ENCODE measurements at places on chromosomes 5 and 9.
A peak's percentile ranks its signal among the peaks of the same experiment; 100 is the strongest.

GRCh38 chr9:97895695-97896332 lies 26.5 kb downstream of the TRMO start:
- DNase-seq = peak; percentile 47

- no peak for DNase-seq
These were observed 6.7 kb downstream of the TMEM8B start for GRCh38 chr9:35835766-35836165.

DNA sequence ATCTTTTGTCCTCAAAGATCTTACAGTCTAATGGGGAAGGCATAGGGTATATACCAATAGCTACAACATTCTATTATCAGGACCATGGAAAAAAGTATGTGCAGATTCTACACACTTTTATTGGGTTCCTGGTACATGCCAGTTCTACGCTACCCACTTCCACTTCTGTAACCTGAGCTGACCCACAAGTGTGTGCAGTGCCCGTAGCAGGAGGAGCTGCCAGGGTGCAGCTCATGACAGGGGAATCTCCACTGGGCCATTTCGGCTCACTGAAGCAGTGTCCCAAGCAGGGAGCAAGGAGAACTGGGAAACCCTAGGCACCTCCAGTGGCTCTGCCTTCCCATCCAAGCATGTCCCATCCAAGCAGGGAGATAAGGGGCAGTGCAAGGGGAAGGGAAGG lies 60.4 kb downstream of the FOXI1 start:
- DNase-seq = no peak

DNA sequence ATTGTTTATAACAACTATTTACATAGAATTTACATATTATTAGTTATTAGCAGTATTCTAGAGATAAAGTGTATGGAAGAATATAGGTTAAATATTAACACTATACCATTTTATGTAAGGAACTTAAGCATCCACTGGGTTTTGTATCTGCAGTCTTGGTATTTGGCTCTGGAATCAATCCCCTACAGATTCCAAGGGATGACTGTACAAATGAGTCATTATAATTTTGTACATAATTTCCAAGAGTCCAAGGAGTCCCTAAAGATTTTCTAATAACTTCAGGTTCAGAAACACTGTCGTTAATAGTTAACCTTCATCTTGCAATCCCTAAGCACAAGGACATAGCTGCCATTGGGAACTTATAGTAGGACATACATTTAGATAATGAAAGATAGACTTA lies 254.8 kb upstream of the PDE4D start:
- no peak for DNase-seq

DNA sequence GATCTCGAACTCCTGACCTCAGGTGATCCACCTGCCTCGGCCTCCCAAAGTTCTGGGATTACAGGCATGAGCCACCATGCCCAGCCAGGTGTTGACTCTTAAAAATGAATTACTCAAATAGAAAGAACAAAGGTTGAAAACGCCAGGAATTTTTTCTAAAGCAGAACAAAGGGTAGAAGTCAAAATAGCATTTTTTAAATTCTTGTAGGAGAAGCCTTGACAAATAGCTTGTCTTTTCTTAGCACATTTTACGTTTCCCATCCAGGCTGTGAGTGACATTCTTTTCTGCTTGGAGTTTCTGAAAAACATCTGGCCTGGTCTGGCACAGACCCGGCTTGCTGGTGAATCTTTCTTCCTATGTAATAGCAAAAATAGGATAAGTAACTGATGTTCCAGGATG lies 169.4 kb upstream of the ZNF462 start:
- no peak for DNase-seq

DNA sequence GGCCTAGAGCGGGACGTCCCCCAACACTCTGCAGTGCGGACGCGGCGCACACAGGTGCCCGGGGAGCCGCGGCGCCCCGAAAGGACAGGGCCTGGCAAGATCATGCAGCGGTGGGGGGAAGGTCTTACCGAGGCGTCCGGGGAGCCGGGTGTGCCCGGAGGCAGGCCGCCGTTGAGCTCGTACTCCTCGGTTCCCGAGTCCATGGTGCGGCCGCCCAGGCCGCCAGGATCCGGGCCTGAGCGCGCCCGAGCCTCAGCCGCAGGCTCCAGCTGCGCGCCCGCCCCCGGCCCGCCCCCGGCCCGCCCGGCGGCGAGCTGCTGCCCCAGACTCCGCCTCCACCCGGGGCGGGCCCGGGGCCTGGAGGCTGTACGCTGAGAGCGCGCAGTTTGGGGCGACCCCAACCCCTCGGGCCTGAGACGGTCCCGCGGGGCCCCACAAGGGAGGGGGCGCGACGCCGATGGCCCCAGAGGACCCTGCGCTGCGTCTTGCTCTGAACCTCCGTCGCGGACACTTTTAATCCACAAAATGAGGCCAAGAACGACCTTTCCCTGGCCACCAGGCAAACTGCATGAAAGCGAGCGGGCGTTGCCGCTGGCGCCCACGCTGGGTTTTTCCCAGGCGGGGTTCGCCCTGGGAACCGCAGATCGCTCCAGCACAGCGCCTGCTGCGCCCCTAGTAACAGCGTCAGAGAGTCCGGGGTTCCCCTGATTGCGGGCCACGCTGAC lies at the start of gene NINJ1:
NINJ1 (minus strand) TSS at position 237 of the 725 bp plus-strand sequence; CDS start at position 203, 34 bp downstream.
- DNase-seq = peak; percentile 85

GRCh38 chr9:132372177-132373095 lies 17.6 kb upstream of the SETX start:
- peak; percentile 69 for DNase-seq

DNA sequence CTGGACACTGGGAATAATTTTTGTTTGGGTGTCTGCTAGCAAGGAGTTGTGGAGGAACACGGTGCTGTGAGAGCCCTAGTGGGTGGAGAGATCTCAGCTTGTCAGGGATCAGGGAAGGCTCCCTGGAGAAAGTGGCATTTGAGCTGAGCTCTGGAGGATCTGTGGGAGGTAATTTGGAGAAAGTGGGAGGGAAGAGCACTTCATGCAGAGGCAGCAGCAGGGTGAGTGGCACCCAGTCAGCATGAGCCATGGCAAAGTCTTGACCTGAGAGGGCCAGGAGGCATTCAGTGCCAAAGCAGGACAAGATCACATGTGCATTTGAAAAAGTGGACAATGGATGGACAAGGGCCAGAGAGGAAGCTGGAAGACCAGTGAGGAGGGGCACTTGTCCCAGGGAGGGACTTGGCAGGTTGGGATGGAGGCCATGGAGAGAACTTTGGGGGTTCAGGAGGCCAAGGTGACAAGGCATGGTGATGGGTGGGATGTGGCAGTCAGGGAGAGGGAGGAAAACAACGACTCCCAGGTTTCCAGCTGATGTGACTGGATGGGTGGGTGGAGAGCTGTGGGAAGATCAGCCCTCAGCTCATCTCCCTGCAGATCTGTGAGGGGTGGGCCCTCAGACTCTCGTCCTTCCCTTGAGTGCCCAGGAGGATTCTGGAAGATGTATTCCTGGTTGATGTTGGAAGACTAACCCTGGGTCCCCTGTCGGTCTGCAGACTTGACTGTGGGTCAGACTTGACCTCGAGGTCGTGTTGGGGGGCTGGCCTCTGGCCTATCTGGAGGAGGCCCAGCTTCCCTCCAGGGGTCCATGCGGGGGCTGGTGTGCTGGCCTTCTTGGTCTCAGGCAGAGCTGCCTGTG lies 68.9 kb upstream of the PITX1 start:
- DNase-seq = no peak

- DNase-seq = no peak
These were observed 481.3 kb downstream of the CCDC171 start for GRCh38 chr9:16033921-16034691.

GRCh38 chr5:61333954-61334867 lies 2.2 kb downstream of the ZSWIM6 start:
- DNase-seq = no peak

DNA sequence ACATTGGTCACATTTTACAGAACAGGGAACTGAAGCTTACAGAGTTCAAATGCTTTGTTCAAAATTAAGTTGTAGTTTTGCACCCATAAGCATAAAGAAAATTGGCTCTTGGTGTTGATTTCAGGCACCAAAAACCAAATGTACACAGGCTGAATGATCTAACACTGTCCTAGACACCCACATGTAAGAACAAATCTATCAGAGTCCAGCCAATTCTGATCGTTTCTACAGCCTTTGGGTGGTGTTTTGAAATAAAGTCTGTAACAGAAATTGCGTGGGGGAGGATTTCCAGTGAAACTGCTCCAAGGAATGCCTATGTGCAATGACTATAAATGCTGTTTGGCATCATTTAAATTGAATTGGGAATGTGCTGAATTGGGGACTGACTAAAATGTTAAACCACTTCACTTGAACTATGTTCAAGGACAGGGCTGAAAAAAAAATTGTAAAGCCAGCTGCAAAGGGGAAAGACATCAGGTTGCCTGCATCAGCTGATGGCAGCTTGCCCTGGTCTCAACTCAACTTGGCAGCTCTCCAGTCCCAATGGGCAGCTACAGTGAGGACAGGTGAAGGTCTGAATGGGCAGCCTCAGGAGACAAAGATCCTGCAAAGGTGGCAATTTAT lies 92.2 kb upstream of the TRPC7 start:
- DNase-seq = no peak

DNA sequence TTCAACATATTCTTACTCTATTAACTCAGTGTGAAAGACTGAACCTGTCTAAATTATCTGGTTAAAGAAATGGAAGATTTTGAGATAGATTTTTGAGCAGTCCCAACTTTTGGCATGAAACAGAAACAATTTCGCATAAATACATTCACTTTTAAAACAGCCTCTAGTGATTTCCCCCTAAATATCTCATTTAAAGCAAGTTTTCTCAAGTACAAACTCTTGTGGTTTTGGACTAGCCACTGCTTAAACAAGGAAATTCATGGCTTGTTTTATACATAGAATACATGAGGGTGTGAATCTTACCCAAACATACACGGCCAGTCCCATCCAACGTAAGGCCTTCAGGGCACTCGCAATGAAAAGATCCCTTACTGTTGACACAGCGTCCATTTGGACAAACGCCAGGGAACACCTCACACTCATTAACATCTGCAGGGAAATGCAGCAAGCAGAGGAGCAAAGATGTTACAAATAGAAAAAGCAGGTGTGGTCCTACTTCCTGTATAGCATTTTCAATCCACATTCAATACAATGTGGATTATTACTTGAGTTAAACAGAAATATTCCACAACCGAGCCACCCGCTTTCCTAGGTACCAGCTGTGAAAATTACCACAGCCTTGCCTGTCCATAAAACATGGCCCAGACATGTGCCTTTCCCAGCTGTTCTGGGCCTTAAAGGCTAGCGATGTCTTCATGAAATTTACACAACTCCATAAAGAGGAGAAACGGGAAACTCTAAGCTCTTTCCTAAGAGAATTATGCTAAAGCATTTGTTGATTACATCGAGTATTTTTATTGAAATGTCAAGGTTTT lies 188.8 kb downstream of the FBN2 start:
- peak; percentile 85 for DNase-seq

DNA sequence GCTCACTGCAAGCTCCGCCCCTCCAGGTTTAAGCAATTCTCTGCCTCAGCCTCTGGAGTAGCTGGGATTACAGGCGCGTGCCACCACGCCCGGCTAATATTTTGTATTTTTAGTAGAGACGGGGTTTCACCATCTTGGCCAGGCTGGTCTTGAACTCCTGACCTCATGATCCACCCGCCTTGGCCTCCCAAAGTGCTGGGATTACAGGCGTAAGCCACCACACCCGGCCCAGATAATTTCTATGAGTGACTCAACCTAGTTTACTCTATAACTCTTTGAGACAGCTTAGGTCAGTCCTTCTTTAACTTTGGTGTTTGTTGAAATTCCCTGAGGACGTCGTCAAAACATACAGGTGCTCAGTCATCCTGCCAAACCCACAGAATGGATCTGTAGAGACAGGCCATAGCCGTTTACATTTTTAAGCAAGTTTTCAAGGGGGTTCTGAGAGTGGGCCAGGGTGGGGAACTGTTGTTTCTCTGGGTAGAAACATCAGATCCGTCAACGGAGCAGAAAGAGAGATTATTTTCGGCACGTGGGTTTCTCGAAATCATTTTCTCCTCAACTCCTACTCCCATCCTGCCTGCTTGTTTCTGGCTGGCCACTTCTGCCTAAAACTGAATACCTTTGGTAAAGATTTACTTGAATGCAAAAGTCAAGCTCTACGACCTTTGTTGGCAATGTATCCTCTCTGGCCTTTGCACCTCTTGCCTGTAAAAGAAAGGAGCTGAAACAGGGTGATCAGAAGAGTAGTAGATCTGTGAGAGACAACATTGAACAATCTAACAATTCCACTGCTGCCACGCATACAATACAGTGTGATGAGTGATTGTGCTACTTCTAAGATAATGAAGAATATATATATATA lies 6.0 kb upstream of the BOD1 start:
- no peak for DNase-seq

- no peak for DNase-seq
These were observed 14.2 kb downstream of the GADD45G start for GRCh38 chr9:89619019-89619418.

- no peak for DNase-seq
These were observed 5.8 kb downstream of the ADAMTS19 start for GRCh38 chr5:129465776-129466344.

- DNase-seq = peak; percentile 94
These were observed 29.2 kb upstream of the TGFBI start for GRCh38 chr5:135999406-136000139.

- peak; percentile 13 for DNase-seq
These were observed 24.0 kb downstream of the HNRNPK start for GRCh38 chr9:83956086-83956435.

GRCh38 chr5:142106061-142106460 lies 2.5 kb upstream of the NDFIP1 start:
- no peak for DNase-seq

- DNase-seq = no peak
These were observed 49.8 kb downstream of the PRRT1B start for GRCh38 chr9:131594906-131595665.

- peak; percentile 74 for DNase-seq
These were observed 481.7 kb upstream of the PAPPA start for GRCh38 chr9:115671963-115672305.

DNA sequence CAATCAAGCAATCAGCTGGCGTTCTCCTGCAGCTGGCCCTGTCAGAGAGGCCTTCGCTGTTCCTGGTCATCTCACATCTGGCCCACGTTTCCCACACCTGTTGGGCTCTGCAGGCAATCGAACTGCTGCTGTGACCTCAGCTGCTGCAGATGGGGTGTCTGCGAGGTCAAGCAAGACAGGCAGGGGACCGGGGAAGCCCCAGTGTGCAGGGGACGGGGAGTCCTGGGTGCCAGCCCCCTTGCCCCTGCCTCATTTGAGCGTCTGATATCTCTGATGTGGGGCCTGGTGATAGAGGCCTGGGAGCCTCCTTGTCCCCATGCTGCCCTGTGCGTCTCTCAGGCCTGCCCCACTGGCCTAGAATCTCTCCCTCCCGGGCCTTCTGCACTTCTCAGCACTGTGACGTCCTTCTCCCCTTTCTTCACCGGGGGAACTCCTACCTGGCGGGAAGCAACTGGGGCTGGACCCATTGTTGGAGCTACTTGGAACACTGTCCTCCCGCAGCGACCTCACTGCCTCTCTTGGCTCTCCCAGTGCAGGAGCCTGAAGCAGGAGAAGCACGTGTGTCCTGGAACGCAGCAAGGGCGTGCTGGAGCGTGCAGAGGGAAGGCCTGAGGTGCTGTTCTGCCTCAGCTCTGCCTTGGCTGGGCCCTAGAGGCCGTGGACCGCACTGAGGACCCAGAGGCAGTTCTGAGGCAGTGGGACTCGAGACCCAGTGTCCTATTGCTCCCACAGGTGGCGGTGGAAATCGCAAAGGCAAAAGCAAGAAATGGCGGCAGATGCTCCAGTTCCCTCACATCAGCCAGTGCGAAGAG lies 3.9 kb downstream of the GRK6 start:
- DNase-seq = no peak

All from Daoy (cell line).